ENCODE measurements at places on chromosomes 4 and X. TPM values are rescaled to one million over a fixed set of nuclear protein-coding genes. Genes with fewer than 3 reads are reported as not detected.

- no peak for DNase-seq
Observed at GRCh38 chrX:20205927-20206708, 60.6 kb downstream of the RPS6KA3 start.

DNA sequence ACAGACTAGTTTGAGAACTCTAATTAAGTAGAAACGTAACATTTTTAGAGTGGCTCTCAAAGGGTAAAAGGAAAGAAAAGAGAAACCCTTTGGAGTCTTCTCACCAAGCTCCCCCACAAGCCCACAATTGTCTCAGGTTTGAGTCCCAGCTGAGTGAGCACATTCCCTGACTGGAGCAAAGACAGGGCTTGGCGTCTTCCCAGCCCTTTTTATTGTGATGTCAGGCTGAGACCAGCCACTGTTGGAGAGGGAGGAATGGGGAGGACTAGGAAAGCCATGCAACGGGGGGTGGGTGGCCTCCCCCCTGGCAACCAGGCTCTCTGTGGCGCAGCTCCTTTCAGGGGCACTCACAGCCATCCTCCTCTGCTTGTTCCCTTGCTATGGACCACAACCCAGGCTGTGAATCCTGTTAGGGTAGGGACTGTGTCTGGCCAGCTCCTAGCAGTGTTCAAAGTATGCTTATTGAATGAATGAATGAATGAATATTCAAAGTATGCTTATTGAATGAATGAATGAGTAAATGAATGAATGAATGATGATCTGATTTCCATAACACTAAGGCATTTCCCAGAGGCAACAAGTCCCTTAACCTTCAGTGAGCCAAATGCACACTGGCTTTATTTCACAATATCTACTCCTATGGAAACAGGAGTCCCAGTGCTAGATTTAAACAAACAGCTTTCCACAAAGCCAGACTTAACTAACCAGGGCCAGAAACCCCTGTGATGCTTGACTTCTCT is 413.3 kb downstream of the MID1IP1 start:
- no peak for DNase-seq

- peak; percentile 81 for DNase-seq
Observed at GRCh38 chr4:142405021-142405694, 440.9 kb downstream of the INPP4B start.

DNA sequence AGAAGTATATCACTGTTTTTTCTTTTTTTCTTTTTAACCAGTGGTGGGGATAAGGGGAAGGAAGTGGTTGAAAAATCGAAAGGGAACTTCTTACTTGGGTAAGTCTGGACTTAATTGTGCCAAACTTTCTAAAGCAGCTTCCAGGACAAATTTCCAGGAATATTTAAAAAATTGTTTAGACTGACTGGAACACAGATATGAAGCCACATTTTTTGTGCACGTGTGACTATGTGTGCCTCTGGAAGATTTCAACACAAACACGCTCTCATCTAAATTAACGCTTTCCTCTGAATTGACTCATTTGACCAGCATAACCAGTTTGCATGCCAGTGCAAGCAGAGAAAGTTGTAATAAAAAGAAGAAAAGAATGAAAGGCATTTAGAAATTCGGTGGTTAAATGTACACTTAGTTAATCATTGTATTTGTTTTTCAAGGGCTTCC is 18.8 kb upstream of the YTHDC1 start:
- DNase-seq = peak; percentile 80

DNA sequence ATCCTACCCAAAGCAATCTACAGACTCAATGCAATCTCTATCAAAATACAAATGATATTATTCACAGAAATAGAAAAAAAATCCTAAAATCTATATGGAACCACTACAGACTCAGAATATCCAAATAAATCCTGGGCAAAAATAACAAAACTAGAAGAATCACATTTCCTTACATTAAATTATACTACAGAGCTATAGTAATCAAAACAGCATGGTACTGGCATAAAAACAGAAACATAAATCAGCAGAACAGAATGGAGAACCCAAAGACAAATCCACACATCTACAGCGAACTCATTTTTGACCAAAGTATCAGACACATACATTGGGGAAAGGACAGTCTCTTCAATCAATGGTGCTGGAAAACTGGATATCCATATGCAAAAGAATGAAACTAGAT is 304.1 kb upstream of the FGF13 start:
- DNase-seq = no peak

- no peak for DNase-seq
Observed at GRCh38 chrX:15056044-15056443, 182.8 kb downstream of the MOSPD2 start.

DNA sequence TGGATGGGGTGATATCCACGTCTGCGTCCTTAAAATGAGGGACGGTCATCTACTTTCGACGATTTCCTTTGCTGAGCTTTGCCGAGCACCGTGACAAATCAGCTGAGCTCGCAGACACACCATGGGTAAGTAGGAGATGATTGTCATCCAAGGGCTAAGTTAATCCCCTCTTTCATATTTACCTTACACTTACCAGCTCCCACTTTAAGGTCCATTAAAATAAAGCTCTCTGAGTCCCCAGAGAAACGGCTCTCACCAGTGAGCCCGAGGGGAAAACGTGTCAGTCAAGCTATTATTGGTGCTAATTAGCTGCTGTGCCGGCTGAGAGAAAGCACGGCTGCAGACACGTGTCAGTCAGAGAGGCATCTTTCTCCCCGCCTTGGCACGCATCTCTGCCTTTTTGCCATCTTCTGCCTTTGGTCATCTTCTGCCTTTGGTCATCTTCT is 72.2 kb downstream of the CRLF2 start:
- DNase-seq = no peak

GRCh38 chr4:60938621-60939020 is 261.5 kb upstream of the ADGRL3 start:
- no peak for DNase-seq

DNA sequence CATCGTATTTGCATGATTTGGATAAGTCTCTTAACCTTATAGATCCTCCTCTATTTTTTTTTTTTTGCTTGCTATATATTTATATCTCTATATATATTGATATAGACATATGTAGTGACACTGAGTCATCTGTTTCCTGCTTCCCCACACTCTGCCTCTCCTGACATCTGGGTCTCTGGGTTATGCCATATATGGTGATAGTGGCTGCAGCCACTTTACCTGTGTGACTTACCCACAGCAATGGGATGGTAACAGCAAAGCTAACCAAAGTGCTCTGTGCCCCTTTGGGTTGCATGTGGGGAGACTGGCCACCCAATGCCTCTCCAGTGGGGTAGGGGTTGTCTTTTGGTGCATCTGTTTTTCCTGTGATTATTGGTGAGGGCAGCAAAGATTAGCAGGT is 14.5 kb downstream of the CMC4 start:
- DNase-seq = no peak

- DNase-seq = no peak
Observed at GRCh38 chr4:5615496-5616075, 92.8 kb downstream of the EVC2 start.

- DNase-seq = no peak
Observed at GRCh38 chr4:874056-874455, 48.1 kb upstream of the CPLX1 start.

- peak; percentile 97 for DNase-seq
Observed at GRCh38 chr4:119025916-119026661, 109.5 kb upstream of the MYOZ2 start.

- peak; percentile 11 for DNase-seq
Observed at GRCh38 chrX:102345916-102346315, 93.9 kb downstream of the NXF2B start.

DNA sequence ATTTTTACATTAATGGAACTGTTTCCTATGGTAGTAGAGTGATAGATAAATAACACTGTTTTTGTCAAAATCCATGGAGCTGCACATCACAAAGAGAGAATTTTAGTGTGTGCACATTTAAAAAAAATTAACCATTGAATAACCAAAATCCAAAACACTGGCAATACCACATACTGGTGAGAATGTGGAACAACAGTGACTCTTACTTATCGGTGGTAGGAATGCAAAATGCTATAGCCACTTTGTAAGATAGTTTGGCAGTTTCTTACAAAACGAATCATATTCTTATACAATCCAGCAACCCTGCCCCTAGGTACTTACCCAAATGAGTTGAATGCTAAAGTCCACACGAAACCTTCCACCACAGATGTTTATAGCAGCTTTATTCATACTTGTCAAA is 229.6 kb upstream of the GPR101 start:
- no peak for DNase-seq

- DNase-seq = no peak
Observed at GRCh38 chrX:137052643-137053235, 18.9 kb upstream of the GPR101 start.

DNA sequence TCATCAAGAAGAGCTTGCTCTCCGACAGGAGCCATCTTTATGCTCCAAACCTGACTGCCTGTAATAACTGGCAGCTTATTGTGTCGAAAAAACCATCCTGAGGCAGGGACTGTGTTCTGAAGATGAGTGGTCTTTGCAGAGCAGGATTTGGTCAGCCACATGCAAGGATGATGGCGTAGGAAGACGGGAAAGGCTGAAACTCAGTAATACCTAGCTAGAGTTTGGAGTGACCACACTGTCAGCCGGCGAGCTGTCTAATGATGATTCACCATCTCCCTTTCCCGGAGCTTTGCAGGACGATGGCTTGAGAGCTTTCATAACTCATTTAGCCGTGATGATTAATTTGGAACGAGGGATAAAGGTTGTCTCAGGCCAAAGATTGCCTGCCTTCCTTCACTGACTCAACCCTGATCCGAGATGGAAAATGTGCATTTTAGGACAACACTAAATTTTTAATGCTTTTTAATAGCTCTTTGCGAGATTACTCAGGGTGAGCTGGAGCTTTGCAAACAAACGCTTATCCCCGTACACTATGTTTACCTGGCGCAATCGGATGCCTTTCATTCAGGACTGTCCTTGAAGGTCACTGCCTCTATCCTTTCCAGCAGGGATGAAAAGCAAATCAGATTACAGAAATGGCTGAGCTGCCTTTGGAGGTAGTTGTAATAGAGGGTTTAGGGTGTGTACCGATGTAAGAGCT is 288.5 kb downstream of the ASMT start:
- DNase-seq = no peak

GRCh38 chr4:126271292-126271691 is 956.5 kb downstream of the FAT4 start:
- no peak for DNase-seq

DNA sequence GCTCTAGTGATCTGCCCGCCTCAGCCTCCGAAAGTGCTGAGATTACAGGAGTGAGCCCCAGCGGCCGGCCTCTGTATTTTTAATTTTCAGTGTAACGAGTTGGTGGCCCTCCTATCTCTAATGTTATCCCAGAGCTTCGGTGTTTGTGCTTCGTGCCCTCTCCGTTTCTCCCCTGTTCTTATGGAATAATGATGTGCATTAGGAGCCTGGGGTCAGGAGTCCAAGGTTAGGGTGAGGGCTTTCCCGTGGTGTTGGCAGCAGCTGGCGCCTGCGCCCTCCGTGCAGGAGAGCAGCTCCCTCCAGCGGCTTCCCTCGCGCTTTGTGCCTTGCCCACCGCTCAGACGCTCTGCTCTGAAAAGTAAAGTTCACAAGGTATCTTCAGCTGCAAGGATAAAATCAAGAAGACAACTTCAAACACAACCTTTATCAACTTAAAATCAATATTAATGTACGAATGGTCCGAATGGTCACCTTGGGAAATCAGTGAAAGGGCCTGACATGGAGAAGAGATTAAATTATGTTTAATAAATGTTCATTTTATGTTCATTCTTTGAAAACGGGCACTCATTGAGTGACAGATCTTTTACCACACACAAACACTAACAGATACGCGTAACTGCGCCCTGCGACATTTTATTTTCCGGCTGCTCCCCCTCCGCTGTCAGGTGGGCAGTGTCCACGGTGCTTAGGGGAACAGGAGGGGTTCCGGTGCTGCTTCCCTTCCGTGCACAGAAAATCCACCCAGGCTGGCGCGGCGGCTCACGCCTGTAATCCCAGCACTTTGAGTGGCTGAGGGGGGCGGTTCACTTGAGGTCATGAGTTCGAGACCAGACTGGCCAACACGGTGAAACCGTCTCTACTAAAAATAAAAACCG is 62.4 kb downstream of the TRAPPC11 start:
- DNase-seq = peak; percentile 60

- DNase-seq = no peak
Observed at GRCh38 chrX:49183701-49184281, 2.4 kb downstream of the PRICKLE3 start.

- DNase-seq = no peak
Observed at GRCh38 chrX:25017667-25018247, 2.0 kb upstream of the ARX start.

- DNase-seq = peak; percentile 40
Observed at GRCh38 chrX:119753639-119754257, 4.6 kb upstream of the SOWAHD start.

DNA sequence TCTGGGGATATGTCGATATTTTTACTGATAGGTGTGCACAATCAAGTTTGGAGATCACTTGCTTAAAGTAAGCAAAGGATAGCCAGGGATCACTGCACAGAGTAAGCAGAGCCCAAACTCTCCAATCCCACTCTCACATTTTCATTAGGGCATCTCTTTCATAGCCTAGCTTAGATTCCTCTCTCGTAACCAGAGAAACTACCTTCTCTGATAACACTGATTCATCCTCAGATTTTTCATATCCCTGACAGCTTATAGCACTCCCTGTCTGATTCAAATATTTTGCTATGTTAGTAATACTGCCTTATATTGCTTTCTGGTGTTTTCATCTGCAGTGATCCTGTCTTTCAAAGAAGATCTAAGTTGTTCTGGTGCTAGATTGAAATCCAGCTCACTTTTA is 123.7 kb downstream of the CBLL2 start:
- peak; percentile 59 for DNase-seq

- DNase-seq = no peak
Observed at GRCh38 chr4:100164808-100165760, 25.2 kb downstream of the DDIT4L start.

The MXRA5 gene
- 40.3 TPM for total RNA-seq

The KLF8 gene
- total RNA-seq = 1.0 TPM

The CENPVL1 gene
- total RNA-seq = not detected

The AFM gene
- total RNA-seq = not detected

The PROM1 gene
- total RNA-seq = 0.17 TPM

The PRRG3 gene
- 1.0 TPM for total RNA-seq

The CT45A3 gene
- not detected for total RNA-seq

Data from fibroblast of lung (primary cell).